Dermis microvascular lymphatic vessel endothelial cell (primary cell): ENCODE measurements at places on chromosomes 5 and 9. TPM values are rescaled to one million over a fixed set of nuclear protein-coding genes. Genes with fewer than 3 reads are reported as not detected.

The IL13 gene
- total RNA-seq: not detected in 2 replicates

The SPINK6 gene
- not detected in 2 replicates for total RNA-seq

The BTNL3 gene
- total RNA-seq: not detected in 2 replicates

The AKNA gene
- total RNA-seq: 0.64 and 0.89 TPM in 2 replicates

The FGD3 gene
- not detected in 2 replicates for total RNA-seq

The FOXD4L3 gene
- total RNA-seq: under 0.01 TPM in 1 of 2 replicates, not detected in the other

The CAMK2A gene
- not detected in 2 replicates for total RNA-seq

The SLC6A19 gene
- not detected in 2 replicates for total RNA-seq

The NOXA1 gene
- total RNA-seq: 1.3 and 2.1 TPM in 2 replicates

The CCDC171 gene
- 0.25 and 0.26 TPM in 2 replicates for total RNA-seq

The INSL4 gene
- not detected in 2 replicates for total RNA-seq
